ENCODE measurements at places on chromosomes 2 and 18. TPM values are rescaled to one million over a fixed set of nuclear protein-coding genes. Genes with fewer than 3 reads are reported as not detected.

- no peak overlapping the region for H3K4me3 ChIP-seq
- DNase-seq = peak; percentile 46
- H3K36me3 ChIP-seq = 0 out of 2 replicates have a peak, but pooled peaks cover 7% of the 10 kb centered on the region
- H3K27ac ChIP-seq = no peak overlapping the region
- H3K27me3 ChIP-seq = no peaks in the 10 kb centered on the region
Measured at GRCh38 chr2:182784777-182785176, 68.7 kb downstream of the DNAJC10 start.

DNA sequence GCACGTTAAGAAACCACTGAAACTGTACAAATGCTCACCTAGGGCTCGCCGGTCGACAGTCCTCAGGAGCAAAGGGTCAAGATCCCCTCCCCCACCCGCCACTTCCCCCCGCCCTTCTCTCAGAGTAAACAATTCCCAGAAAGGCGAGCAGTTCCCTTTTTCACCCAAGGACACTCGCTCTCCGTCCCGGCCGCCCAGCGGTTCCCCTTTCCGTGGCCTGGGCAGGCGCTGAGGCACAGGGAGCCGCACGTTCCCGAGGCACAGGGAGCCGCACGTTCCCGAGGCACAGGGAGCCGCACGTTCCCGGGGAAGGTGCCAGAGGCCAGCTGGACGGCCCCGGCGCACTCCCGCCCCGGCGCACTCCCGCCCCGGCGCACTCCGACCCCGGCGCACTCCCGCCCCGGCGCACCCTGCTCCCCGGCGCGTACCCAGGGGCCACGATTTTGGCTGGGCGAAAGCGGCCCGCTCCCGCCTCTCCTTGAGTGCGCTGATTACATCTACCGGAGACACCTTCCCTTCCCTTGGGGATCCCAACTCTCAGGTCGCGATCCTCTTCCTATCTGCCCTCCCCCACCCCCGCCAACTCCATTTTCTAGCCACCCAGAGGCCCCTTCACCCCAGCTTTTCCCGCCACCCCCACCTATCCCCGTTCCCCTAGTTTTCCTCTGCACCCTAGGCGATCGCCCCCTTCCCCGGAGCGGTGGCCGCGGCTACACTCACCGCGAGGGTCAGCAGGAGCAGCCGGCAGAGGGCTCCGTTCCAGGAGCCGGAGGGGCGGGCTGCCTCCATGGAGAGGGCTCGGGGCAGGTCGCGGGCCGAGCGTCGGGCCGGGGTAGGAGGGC, 817 bp downstream of the DSC2 start:
- H3K27me3 ChIP-seq = no peaks in the 10 kb centered on the region
- H3K36me3 ChIP-seq = no peaks in the 10 kb centered on the region
- peak; percentile 50 for DNase-seq
- H3K27ac ChIP-seq = peak overlapping the region; percentile 75

DNA sequence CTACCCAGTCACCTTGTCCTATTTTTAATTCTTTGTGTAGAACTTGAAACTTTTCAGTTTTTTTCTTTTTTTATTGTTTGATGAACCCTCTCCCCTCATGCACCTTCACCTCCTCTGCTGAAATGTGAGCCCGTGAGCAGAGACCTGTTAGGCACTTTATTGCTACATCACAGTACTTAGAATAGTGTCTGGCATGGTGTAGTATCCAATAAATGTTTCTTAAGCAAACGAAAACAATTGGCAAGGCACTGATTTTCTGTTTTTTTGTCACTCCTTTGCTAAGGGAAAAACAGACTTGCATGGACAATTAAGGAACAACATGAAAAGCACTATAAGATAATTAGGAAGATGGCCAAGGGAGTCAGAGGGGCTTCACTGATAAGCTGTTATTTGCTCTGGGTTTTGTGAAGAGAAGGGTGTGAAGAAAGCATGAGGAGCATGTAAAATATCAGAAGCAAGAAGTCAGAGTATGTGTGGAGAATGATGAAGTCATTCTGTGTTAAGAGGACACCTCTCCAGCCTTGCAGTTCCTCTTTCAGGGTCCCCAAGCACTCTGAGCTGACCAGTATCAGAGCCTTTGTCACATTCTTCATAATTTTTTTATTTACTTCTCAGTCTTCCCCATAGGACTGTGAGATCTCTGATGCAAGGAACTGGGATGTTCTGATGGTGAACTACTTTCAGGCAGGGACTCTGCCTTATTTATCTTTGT, 99.7 kb upstream of the CAVIN2 start:
- H3K4me1 ChIP-seq = peaks cover 8% of the 10 kb centered on the region
- no peak overlapping the region for H3K4me3 ChIP-seq
- no peaks in the 10 kb centered on the region for H3K36me3 ChIP-seq

DNA sequence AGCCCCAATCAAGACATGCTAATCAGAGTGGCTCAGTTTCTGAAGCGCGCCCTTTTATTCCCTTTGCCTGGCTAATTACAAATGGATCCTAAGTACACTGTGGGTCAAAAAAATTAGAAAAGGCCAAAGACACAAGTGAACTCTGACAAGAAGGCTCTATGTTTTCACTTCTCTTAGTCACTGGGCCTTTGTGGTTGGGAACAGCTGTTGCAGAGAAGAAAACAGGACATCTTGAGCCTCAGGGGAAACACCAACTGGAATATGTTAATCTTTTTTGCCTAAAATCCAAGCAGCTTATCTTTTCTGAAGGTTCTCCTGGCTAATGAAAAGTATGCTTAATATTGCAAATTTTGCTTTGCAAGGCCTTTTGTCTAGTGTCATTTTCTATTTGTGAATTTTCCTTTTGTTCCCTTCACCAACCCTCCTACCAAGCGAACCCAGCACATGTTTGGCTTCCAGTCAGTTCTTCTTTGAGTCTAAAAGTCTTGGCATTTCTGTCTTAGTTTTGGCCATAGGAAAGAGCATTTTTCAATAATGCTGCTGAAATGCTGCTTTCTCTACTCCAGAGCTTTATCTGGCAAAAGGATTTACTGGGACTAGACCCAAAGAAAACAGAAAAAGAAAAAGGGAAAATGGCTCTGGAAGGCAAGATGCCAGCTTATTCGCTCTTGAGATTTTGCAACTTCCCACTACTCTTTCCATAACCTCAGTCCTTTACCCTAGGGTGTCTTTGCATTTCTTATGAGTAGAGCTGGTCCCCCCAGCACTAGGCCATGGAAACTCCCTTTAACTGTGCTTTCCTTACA, 440.2 kb upstream of the ST6GAL2 start:
- no peak for DNase-seq
- no peak overlapping the region for H3K27ac ChIP-seq
- H3K4me1 ChIP-seq = no peaks in the 10 kb centered on the region
- no peaks in the 10 kb centered on the region for H3K27me3 ChIP-seq
- no peaks in the 10 kb centered on the region for H3K36me3 ChIP-seq

DNA sequence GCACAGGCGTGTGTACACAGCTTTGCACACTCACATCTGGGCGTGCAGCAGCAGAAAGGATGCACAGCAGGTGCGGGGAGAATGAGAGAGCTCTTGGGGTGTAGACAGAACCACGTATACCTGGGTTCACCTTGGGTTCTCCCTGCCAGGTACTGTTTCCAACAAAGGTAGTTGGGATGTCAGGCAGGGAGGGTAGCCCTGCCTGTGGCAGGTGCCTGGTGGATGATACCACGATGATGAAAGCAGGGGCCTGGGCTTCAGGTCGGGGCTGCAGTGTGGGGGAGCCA, 6.5 kb upstream of the ARID5A start:
- peaks cover 16% of the 10 kb centered on the region for H3K27me3 ChIP-seq
- H3K4me3 ChIP-seq = no peak overlapping the region
- peaks cover 36% of the 10 kb centered on the region for H3K4me1 ChIP-seq
- no peak overlapping the region for H3K27ac ChIP-seq
- DNase-seq = no peak
- H3K36me3 ChIP-seq = no peaks in the 10 kb centered on the region

DNA sequence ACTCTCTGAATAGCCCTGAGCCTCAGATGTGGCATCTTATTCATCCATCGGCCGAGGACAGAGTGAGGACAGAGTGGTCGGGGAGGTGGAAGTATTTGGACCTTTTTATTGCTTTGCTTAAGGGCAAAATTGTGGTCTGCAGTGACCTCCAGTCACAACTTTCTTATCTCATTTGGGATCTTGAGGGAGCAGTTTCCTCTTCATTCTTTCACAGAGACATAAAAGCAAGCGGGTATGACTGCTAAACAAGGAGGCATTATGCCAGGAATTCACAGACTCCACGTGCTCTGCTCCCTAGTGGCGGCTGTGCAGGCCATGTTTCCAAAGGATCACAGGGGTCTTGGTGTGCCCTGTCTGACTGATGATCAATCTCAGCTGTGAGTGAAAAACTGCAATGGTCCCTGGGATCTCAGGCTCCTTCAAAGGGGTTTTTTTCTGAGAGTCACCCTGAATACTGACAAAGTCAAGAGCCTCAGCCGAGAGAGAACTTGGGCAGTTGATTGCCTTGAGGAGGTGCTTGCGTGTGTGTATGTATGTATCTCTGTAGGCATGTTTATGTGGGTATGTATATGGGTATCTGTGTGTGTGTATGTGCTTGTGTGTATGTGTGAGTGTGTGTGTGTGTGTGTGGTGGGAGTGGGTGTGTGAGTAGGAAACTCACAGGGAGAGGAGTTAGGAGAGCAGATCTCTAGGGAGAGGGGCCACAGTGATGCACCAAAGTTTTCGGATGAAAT, 47.7 kb downstream of the RAPGEF4 start:
- peak overlapping the region; percentile 72 for H3K27ac ChIP-seq
- peaks cover 33% of the 10 kb centered on the region for H3K4me1 ChIP-seq
- H3K36me3 ChIP-seq = no peaks in the 10 kb centered on the region
- H3K4me3 ChIP-seq = no peak overlapping the region
- no peaks in the 10 kb centered on the region for H3K27me3 ChIP-seq

- H3K4me1 ChIP-seq = peaks cover 12% of the 10 kb centered on the region
- no peaks in the 10 kb centered on the region for H3K36me3 ChIP-seq
- H3K27me3 ChIP-seq = no peaks in the 10 kb centered on the region
- no peak overlapping the region for H3K27ac ChIP-seq
- DNase-seq = no peak
Measured at GRCh38 chr2:203105996-203106395, 91.3 kb downstream of the NBEAL1 start.

DNA sequence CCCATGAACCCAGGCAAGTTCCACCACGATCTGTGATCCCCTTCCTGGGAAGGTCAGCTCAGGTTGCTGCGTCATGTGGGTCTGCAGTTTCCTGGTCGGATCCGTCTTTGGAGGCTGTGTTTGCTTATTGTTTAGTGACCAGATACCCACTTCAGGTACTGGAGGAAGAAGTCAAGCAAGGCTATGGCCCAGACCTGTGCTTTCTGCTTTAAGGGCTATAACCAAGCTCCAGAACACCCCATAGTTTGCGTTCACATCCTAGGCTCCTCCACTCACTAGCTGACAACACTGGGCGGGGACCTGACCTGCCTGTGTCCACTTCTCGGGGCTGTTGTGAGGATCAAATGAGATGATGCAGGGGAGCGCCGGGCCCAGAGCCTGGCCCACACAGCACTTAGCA, 44.0 kb downstream of the MAL start:
- no peak overlapping the region for H3K27ac ChIP-seq
- peaks cover 11% of the 10 kb centered on the region for H3K4me1 ChIP-seq
- H3K36me3 ChIP-seq = no peaks in the 10 kb centered on the region
- no peak overlapping the region for H3K4me3 ChIP-seq
- no peaks in the 10 kb centered on the region for H3K27me3 ChIP-seq

DNA sequence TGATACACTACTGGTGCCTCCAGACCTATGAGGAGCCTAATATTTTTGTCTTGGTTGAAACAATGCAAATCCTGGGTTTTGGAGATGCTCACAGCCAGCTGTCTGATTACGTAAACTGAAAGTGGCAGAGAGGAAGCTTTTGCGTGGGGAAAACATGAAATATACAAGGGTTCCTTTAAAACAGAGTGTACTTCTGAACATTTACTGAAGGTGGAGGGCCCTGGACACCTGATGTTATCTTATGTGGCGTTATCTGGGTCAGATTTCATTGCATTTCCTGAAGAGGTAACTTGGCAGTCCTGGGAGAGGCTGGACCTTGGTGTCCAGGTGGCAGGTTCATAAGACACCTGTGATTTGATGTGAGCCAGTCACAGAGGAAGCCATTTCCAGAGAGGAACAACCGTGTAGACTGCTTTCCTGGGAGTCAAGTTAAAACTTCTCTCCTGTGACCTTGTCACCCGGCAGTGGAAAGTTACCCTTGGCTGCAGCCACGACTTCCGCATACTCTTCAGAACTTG, 105.0 kb downstream of the NEDD4L start:
- H3K27me3 ChIP-seq = no peaks in the 10 kb centered on the region
- H3K36me3 ChIP-seq = no peaks in the 10 kb centered on the region
- H3K27ac ChIP-seq = peak overlapping the region; percentile 11
- no peak overlapping the region for H3K4me3 ChIP-seq

GRCh38 chr2:17148407-17149145, 369.7 kb downstream of the RAD51AP2 start:
- no peaks in the 10 kb centered on the region for H3K4me1 ChIP-seq
- H3K4me3 ChIP-seq = no peak overlapping the region
- no peaks in the 10 kb centered on the region for H3K27me3 ChIP-seq
- no peak overlapping the region for H3K27ac ChIP-seq
- no peak for DNase-seq

Gene AAK1
- 50.3 TPM for total RNA-seq

Gene IFIH1
- 4.7 TPM for total RNA-seq

Gene PROKR1
- total RNA-seq = not detected

Gene GALNT14
- 3.1 TPM for total RNA-seq

Data from PC-9 (cell line).